ENCODE measurements at places on chromosomes 5 and 9.

- no peak for DNase-seq
These were observed 72.3 kb downstream of the GNA14 start for GRCh38 chr9:77575785-77576184.

DNA sequence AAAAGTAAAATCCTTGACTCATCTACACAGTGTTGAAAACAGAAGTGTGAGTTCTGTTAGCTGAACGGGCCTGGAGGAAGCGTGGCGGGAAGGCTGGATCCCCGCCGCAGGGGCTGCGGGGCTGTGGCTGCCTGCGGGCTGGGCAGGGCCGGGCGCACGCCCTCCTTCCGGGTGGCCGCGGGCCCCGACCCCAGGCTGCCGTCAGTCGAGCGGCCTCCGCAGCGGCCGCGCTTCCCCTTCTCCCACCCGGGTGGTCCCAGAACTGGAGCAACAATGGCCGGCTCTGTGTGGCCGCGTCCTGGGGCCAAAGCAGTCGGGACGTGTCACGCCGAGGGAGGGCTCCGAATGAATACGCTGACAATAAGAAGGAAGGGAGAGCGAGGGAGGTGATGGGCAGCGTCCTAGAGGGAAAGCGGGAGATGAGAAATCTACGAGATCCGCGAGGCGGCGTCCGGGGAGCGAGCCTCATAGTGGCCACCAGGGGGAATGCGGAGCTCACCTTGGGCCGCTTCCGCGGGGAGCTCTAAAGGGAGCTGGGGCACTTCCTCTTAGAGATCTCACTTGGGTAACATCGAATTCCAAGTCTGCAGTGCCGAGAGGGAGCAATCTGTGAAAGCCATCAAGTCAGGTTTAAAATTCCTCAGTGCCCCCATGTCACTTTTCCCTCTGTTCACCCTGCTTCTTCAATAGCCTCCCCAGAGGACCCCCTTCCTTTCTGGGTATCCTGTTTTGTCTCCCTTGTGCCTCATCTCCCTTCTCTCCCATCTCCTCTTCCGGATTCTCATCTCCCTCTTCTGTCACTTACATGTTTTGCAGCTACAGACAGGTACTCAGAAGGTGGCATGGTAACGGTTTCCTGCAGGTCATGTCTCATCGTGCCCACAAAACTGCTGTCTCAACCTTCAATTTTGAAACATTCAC, 83.9 kb downstream of the SLC1A3 start:
- peak; percentile 71 for DNase-seq

DNA sequence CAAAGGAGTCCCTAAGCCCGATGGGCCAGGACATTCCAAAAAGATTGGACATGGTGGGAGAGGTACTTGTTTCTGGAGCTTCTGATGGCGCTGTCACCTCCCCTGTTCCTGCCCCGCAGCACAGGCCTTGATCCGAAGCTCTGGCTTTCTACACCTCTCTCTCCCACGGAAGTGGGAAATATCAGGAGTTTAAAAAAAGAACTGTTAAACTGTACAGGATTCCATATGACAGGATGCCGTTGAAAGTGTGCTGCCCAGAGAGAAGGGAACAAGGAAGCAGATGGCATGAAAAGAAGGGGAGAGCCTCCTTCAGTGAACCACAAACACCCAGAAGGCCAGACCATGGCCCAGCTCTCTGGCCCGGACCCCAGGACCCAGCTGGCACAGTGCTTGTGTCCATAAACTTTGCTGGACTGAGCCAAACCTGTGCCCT, 26.8 kb upstream of the SLC2A8 start:
- no peak for DNase-seq

- DNase-seq: no peak
These were observed 3.9 kb upstream of the RABL6 start for GRCh38 chr9:136803551-136804508.

GRCh38 chr9:74573640-74574191, 76.6 kb downstream of the RORB start:
- no peak for DNase-seq
